ENCODE measurements at places on chromosomes 6 and 20.

DNA sequence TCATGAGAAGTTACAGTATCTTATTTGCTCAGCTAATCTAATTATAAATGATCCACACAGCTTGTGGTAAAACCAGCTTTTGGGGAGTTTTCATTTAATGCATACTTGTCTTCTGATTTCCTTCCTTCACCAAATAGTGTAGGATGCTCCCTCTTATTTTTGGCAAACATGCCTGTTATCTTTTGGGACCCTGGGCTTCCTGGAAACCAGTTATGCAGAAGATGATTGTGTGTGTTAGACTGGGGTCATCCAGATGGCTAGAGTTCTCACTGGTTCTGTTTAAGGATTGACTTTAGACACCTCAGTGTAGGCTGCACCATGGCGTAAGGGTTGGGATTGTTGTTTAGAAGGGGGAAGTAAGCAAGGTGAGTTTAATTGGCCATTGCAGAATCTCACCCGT lies 61.3 kb downstream of the PTPN1 start:
- DNase-seq = no peak

DNA sequence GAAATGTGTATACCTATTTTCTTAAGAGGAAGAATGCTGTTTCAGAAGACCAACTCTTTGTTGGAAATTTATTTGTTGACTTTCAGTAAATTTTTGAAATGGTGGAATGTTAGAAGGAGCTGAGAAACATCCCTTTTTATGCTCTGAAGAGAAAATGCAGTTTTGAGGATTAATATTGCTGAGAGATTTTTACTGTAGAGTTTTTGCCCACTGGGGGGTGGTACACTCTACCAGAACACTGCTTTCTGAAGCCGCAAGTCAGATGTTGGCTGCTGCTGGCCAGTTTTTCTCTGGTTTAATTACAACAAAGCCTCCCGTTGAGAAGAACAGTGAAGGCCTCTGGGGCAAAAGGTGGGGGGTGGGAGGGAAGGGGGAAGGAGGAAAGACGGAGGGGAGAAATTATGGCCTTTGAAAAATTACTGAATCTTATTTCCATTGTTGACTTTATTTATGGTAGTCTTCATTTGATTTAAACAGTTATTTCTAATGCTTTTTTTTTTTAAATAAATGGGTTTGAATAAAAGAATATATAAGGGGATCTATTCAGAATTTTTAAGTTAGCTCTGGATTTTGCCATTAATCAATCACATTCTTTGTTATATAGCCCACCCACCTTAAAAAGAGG lies 3.0 kb downstream of the FLRT3 start:
- no peak for DNase-seq

GRCh38 chr6:42845327-42845694 lies 34.1 kb upstream of the RPL7L1 start:
- no peak for DNase-seq

- DNase-seq = no peak
Observed at GRCh38 chr20:58829531-58829941, 21.2 kb downstream of the GNAS-AS1 start.

DNA sequence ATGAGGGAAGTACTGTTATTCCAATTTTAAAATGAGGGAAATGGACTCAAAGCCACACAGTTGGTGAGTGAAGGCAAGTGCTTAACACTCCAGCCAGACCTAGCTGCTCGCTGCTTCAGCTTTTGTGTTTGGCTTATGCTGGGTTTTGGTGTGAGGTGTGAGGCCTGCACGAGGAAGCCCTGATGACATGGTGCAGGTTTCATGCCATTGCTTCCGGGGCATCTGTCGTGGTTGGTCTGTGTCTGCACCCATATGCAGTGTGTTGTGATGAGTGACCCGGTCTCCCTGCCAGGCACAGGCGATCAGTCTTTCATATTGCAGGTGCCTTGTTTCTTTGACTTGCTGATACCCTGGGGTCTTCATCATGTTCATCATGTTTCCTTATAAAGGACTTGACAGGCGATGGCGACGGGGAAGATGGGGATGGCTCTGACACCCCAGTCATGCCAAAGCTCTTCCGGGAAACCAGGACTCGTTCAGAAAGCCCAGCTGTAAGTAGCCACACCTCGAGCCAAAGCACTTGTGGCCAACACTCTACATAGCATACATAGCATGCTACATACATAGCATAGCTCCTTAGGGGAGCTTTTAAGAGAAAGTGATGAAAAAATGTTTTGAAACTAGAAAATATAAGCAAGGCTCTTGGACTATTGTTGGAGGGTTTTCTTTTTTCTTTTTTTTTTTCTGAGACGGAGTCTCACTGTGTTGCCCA lies 22.3 kb downstream of the DNMT3B start:
- no peak for DNase-seq

- no peak for DNase-seq
Observed at GRCh38 chr20:61571916-61572711, 320.1 kb downstream of the CDH4 start.

DNA sequence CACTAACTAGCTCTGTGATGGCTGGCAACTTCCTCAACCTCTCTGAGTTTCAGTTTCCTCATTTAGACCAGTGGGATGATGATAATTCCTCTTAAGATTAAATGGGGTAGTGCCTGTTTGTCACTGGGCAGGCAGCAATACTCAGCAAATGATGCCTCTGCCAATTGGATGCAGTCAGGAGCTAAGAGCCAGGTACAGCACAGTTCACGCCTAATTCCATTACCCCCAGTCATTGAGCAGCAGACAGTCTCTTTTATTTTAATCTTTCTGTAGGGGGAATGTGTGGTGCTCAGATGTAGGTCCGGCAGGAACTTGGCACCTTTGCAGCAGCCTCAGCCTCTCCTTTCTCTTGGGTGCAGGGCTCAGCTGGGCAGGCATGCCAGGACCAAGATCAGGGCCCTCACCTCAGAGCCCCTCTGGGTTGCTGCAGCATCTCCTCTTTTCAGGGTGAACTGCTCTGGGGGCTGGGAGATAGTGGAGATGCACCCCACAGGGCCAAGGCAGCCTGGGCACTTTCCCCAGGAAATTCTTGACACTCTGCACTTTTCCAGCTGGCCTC lies 243.8 kb downstream of the LRFN2 start:
- no peak for DNase-seq

- no peak for DNase-seq
Observed at GRCh38 chr6:138989098-138989983, 1.3 kb upstream of the REPS1 start.

DNA sequence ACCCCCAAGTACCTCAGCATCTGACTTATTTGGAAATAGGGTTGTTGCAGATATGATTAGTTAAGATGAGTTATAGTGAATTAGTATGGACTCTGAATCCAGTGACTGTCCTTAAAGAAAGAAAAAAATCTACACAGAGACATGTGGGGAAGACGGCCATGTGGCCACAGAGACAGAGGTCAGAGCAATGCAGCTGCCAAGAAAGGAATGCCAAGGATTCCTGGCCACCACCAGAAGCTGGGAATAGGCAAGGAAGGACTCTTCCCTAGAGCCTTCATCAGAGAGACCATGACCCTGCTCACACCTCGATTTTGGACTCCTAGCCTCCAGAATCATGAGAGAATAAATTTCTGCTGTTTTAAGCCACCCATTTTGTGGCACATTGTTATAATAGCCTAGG lies 81.8 kb downstream of the FYN start:
- DNase-seq = no peak

DNA sequence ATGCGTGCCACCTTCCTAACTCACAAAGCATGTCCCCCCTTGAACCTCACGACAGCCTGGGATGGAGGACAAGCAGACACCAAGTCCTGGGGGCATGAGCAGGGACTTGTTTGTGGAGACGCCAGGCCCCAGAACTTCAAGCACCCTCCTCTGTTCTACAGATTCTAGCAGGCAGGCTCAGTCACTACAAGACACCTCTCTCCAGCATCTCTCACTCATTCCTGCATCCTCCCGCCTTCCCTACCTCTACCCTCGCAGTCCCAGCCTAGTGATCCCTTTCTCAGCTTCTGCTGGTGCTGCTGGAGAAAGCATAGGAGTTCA lies 3.7 kb downstream of the LRP11 start:
- DNase-seq = no peak

DNA sequence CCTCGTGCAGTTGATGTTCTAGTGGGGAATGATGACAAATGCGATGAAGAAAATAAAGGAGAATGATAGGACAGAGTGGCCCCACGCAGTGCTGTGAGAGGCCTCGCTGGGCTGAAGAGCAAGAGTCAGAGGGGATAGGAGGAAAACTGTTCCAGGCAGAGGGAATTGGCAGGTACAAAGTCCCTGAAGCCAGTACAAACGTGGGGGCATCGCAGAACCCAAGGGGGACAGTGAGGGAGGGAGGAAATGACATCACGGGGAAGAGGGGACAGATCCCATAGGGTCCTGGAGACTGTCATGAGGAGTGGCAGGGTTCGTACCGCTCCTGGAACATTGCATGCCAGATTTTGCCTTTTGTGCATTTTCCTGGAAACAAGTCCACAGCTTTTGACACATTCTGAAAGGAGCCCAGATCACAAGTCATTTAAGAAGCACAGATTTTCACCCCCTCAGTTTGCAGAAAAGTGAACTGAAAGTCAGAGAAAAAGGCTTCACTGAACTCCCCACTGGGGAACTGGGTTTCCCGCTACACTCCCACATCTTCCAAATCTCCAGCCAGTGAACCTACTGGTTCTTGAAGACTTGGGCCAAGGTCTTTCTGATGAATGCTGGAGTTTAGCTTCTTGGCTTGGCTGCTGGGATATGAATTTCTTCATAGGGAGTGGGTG lies 77.0 kb downstream of the SULF2 start:
- DNase-seq = no peak

DNA sequence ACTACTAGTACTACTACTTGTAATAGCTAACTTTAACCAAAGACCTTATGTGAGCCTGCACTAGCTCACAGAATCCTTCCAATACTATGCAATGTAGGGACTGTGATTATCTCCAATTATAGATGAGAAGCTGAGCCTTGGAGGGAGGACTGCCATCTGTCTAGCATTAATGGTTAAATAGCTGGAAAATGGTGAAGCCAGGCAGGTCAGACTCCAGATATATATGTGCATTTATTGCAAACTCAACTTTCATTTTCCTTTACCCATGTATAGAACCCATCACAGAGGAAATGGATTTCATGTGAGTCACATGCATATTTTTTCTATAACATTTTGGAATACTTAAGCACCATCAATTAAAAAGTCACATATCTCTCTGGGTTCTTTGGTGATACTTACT lies 229.9 kb downstream of the BCAS1 start:
- no peak for DNase-seq

- DNase-seq = peak; percentile 66
Observed at GRCh38 chr6:26473758-26474438, 16.1 kb downstream of the BTN2A1 start.

- no peak for DNase-seq
Observed at GRCh38 chr6:21523652-21524051, 69.9 kb upstream of the SOX4 start.

DNA sequence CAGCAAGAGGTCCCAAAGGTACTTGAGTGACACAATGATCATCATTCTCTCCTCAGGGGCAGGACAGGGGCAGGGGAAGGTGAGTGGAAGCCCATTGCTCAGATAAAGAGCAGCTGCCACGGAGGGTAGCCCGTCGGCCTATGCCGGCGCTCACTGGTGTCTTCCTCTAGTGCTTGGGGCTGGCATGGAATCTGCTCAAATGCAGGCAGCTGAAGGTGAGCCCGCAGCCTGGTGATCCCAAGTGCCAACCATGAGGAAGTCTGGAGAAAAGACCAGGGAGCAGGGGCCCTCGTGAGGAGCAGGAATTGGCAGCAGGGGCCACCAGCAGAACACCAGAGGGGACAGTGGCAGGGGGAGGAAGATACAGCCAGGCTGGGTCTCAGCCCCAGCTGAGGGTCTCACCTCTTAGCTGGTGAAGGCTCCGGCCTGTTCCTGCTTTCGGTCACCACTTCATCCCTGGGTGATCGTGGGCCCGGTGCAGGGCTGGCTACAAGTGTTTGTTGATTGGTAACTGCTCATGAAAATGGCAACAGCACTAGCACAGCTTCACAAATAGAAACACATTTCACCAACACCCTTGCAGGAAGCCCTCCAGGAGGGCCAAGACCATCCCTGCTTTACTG lies 24.7 kb downstream of the RBCK1 start:
- DNase-seq = no peak

DNA sequence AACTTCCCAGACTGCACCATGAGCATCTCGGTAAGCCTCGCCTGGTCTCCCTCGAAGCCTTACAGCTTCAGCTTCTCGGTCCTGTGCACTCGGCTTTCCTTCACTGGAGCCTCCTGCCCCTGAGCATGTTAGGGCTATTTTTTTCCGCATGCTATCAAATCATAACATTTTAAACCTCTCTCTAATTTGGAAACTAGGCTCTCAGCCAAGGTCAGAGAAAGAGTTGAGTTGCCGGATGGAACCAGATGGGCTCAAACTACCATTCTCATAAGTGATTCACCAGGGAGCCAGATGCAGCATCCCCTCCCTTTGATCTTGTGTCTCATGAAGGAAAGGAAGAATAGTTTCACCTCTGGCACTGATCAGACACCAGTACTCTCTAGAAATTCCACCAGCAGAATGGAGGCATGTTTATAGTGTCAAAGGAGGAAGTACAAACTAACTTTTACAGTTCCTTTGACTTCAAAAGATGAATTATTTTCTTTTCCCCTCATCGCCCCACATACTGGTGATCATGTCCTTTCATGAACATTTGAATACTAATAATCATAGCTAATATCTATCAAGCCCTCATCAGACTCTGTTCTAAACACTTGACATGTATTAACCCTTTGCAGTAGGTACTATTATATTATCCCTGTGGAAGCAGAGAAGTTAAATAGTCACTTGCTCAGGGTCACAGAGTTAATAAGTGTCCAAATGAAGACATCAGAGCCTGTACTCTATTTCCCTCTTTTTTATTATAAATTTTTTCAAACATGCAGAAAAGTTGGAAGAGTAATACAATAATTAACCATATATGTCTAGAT lies 46.7 kb downstream of the MAP1LC3A start:
- no peak for DNase-seq

DNA sequence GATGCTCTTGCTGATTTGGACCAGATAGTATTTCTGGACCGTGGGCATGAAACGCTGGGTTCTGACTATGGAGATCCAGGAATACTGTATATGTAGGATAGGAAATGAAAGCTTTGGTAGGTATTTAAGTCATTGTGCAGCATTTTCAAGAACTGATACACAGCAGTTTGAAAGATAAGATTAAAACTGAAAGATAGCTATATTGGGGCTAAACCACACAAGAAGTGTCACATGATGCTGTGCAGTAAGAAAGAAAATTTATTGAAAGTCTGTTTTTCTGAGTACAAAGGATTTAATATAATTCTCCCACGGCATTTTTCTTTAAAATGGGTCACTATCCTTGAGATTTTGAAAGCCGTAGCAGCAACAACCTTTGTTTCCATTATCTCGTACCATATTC lies 305 bp downstream of the IL17A start:
- no peak for DNase-seq

GRCh38 chr20:45963059-45964005 lies 8.7 kb downstream of the ZNF335 start:
- no peak for DNase-seq

- no peak for DNase-seq
Observed at GRCh38 chr6:169622618-169623017, 79.2 kb downstream of the WDR27 start.

GRCh38 chr6:166463359-166464067 lies 80.8 kb upstream of the MPC1 start:
- no peak for DNase-seq

- no peak for DNase-seq
Observed at GRCh38 chr20:20277894-20278335, 90.0 kb upstream of the INSM1 start.

- DNase-seq = no peak
Observed at GRCh38 chr6:126048635-126049034, 62.3 kb downstream of the TRMT11 start.

GRCh38 chr6:33288141-33288920 lies 708 bp downstream of the WDR46 start:
- no peak for DNase-seq

- DNase-seq = no peak
Observed at GRCh38 chr6:127343809-127344659, 625 bp upstream of the ECHDC1 start.

- DNase-seq = no peak
Observed at GRCh38 chr6:139415365-139415764, 40.9 kb upstream of the CITED2 start.

Data from activated T-helper 1 cell treated with anti-CD3 and anti-CD28 coated beads, Interleukin-2, amount 50 U/mL, for 16 hours (primary cell).